ENCODE measurements at places on chromosomes 12 and 14. TPM values are rescaled to one million over a fixed set of nuclear protein-coding genes. Genes with fewer than 3 reads are reported as not detected.

- DNase-seq, result no peak
Observed at GRCh38 chr14:84749191-84749955, 780.6 kb upstream of the FLRT2 start.

- no peak for DNase-seq
Observed at GRCh38 chr12:17197971-17198370, 592.0 kb upstream of the LMO3 start.

GRCh38 chr12:47224563-47225133 is 144.9 kb upstream of the AMIGO2 start:
- DNase-seq, result no peak

DNA sequence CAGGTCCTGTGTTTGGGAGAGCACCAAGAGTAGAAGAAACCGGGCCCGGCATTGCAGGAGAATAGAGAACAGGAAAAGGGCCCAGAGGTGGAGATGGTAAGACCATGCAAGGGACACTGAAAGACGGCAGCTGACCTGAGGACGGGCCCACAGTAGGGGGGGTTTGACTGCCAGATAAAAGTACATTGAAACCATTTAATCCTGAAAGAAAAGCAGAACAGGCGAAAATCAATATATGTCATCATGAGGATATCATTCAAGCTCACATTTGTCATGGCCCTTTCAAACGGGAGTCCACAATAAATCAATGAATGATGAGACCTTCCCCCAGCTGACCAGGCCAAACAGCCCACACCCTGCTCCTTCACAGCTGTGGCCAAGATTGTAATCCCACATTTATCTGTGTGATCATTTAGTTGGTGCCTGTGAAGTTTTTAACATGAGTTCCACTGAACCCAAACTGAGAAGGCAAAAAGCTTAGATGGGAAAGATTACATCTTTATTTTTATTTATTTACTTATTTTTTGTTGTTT is 39.5 kb downstream of the E2F7 start:
- no peak for DNase-seq

DNA sequence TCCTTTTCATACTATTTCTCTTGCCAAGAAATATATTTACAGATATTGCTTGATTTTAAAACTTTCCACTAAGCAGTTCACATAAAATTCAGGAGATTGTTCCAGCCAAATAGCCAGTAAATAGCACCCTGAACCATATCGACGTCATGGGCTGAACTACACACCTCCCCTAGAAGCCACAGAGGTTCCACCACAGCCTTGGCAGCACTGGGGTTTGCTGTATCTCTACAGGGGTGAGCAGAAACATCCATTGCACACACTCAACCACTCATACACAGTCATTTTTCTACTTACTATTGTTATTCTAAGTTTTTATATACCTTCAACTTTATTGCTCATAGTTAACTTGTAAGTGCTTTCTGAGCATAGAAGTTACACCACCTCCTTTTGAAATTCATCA is 8.1 kb upstream of the EIF2S3B start:
- DNase-seq, result no peak

- no peak for DNase-seq
Observed at GRCh38 chr14:63100552-63100951, 55.3 kb upstream of the KCNH5 start.

DNA sequence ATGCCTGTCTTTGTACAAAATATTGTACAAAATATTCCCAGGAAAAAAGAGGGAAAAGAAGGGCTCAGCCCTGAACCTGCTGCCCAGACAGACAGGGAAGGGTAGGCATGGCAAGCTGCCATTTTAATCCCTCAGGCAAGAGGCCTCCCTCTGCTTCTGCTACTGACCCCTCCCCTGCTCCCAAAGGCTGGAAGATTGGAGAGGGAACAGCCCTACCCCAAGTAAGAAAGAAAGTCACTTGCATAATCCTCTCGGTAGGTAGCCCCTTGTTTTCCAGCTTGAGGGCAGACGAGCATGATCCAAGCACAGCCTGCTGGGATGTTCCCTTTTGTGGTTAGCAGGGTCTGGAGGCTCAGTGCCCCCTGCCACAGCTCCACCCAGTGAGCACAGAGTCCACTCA is 20.7 kb downstream of the ADCY6 start:
- no peak for DNase-seq

DNA sequence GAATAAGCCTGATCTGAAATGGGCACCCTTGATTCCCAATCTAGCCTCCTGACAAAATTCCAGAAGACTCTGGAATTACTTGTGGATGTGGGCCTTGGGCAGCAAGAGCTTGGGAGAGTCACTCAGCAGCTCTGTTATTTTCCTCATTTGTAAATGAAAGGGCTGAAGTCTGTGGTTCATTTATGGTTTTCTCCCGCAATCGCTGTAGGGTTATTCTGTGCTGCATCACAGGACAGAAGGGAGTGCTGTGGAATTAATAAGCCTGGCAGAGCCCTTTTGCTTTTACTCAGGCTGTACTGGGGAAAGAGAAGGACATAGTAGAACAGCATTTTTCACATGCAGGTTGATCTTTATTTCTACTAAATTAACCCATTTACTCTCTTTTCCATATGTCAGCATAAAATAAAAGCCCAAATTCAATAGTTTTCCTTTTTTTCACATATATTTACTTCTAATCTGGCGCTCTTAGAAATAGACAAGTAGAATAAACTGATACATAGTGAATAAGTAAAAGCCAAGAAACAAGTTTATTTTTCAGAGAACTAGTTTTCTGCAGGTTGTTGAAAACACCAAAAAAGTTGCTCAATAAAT is 49.2 kb downstream of the DUSP16 start:
- no peak for DNase-seq

DNA sequence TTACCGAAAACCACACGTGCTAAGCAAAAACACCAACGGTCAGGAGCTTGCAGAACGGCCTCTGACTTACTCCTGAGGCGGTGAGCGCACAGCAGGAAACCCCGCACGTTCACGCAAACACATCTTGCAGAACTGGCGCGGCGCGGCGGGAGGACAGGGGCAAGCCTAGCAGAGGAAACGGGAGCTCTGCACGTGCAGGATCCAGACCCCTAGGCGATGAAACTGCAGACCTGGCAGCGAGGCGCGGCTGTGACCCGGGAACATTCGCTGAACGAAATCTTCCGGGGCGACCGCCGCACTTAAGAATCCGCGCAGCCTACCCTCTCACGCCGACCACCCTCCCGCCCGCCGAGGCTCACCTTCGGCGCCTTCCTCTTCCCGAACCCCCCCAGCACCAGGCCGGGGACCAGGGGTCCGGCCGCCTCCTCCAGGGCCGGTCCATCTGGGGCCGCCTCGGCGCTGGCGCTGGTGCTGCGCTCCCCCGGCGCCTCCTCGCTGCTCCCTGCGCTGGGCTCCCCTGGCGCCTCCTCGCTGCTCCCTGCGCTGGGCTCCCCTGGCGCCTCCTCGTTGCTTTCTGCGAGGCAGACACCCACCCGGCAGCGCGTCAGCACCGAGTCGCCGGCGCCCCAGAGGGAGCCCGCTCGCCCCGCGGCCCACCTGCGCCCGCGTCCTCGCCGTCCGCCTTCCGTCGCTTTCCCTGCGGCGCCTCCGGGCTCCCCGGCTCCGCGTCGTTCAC is 615 bp downstream of the DDX51 start:
- no peak for DNase-seq

DNA sequence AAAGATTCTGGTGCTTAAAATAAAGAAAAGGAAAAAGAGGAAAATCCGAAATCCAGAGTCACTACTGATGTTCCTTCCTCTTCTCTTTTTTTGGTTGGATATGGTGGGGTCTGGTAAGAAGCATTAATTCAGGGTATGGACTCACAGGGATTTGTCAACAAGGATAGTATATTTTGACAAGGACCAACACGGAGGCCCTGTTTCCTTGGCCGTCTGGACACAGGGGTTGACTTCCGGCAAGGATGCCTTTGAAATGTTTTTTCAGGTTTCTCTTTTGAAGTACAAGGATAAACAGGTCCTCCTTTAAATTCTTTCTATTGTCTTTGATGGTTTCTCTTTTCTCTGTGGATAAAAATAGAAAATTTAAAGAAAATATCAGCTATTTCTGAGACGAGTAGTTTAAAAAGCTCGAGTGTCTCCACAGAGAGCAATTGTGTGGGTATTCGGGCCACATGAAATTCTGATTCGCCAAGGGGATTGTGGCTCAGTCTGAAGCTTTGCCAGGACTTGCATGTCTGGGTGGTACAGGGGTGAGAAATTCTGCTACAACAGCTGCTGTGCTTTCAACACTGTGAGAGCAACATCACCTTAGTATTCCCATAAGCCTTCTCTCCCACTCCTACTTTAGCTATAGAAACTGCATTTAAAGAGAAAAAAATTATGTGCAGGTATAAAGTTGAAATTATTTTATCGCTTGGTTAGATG is 88.5 kb upstream of the CSRP2 start:
- no peak for DNase-seq

GRCh38 chr12:46803517-46803916 is 22.3 kb downstream of the SLC38A4 start:
- no peak for DNase-seq

GRCh38 chr14:105271224-105271890 is 23.0 kb downstream of the BTBD6 start:
- DNase-seq, result no peak

BIN2 gene
- not detected for total RNA-seq

BEGAIN gene
- total RNA-seq, result 0.54 TPM

PPHLN1 gene
- total RNA-seq, result 65.3 TPM

ITGB7 gene
- total RNA-seq, result 1.3 TPM

KLHL33 gene
- total RNA-seq, result 0.07 TPM

B3GNT4 gene
- 0.54 TPM for total RNA-seq

KRT5 gene
- 0.25 TPM for total RNA-seq

Data from astrocyte (in vitro differentiated cells and primary cell).